Cortex of kidney (tissue), 1 donor: ENCODE measurements at places on chromosomes 2 and 18.

DNA sequence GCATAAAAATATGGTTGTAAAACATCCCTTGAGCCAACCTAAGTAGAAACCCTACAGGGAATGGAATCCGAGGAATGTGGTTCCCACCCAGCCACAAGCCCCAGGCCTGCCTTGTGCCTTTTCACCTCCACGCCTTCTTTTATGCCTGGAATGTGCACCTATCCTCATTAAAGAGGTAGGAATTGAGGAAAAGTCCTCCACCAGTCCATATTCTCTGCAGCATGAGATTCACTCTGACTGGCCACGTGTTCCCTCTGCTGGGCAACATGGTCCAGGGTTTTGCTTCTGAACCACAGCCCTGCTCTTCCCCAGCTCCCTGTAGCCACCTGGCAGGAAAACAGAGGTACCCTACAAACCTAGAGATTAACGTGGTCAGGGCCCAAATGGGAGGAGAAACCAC, 787.9 kb upstream of the RAB6C start:
- no peak for DNase-seq

GRCh38 chr2:155377266-155377680, 678.8 kb downstream of the KCNJ3 start:
- DNase-seq, result no peak

- no peak for DNase-seq
Measured at GRCh38 chr2:150788426-150789140, 301.1 kb upstream of the RND3 start.

DNA sequence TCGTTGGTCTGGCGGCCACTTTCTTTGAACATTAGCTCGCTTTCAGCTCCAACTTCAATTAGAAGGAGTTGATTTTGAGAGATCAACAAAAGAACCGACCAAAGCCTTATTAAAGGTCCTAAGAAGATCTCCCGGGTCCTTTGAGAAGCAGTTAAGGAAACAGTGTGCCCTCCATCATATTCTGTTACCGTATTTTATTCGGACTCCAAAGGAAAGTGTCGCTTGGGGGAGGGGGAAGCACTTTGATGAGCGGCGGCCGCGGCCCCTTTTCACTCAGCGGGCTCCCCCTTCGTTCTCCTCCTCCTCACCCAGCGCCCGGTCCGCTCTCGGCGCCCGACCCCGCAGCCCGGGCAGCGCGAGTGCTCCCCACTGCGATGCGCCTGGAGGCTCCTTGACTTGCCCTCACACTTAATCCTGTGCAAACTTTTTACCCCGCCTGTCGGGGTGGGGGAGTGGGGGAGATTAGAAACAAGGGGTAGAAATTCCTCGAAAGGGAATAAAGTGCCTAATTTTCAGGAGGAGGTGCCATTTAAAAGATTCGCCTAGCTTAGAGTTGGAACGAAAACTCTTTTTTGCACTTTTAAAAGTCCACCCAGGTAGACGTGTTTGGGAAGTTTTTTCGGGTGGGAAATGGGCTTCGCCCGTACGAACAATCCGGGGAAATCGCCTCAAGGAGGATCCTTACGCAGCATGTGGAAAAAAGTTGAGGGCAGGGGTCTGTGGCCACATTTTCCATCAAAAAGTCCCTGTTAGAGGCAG, 1.2 kb upstream of the OTX1 start:
- DNase-seq, result no peak

DNA sequence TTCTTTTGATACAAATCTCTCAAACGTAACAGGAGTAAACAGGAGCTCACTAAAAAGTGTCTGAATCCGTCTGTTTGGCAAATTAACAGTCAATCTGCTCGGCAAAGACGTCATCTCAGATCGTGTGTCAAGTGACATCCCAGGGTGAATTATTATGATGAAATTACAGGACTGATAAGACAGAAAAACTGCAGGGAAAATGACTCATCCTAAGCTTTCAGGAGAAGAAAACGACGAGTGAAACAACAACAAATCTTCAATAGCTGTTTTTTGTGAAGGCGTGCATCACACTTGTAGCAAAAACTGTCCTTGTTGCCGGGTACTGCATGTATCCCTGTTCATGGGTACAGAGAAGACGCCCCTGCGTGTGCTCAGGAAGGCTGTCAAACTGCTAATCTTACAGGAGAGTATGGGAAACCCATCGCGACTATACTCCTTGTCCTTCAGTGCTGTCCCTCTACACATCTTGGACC, 24.9 kb downstream of the EPB41L3 start:
- no peak for DNase-seq

DNA sequence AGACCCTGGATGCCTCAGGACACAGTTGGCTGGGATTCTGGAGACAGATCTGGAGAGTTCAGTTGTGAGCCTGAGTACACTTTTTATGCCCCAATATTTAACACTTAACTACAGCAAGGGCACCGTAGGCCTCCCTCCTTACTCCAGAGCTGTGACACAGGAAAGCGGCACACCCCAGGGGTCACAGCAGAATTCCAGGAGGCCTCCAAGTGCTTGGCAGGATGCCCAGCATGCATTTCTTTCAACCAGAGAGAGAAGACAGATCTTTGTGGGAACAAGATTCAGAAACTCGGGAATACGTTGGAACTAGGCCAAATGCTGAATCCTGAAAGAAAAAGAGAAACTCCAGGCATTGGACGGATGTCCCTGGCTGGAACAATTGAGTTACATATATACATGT, 199.2 kb upstream of the NT5C1B start:
- no peak for DNase-seq

GRCh38 chr2:112602917-112603316, 18.5 kb downstream of the CHCHD5 start:
- no peak for DNase-seq

DNA sequence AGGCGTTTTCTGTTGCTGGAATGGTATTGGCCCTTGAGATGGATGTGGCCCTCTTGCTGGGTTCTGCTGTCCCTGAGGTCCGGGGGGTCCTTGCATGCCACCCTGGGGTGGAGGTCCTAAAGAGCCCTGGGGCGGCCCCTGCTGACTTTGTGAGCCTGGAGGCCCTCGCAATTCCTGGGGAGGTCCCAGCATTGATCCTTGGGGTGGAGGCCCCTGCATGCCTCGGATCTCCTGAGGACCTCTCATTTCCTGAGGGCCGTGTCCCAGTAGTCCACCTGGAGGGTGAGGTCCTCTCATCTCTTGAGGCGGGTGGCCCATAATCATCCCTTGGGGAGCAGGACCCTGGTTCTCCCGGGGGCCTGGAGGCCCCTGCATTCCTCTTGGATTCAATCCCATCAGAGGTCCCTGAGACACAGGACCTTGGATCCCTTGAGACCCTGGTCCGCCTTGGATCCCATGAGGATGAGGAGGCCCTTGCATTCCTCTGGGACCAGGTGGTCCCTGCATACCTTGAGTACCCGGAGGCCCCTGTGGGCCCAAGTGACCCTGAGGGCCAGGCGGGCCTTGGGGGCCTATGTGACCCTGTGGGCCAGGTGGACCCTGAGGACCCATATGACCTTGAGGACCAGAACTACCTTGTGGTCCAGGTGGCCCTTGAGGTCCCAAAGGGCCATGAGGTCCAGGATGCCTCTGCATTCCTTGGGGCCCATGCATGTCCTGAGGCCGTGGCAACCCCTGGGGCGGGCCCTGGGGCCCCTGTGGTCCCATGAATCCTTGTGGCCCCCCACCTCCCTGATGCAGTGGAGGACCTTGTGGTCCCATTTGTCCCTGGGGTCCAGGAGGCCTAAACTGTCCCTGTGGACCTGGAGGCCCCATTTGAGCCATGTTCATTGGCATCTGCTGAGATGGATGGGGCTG, 18.3 kb downstream of the SFT2D3 start:
- DNase-seq, result no peak

GRCh38 chr18:49723648-49724180, 89.6 kb downstream of the ACAA2 start:
- DNase-seq, result no peak

DNA sequence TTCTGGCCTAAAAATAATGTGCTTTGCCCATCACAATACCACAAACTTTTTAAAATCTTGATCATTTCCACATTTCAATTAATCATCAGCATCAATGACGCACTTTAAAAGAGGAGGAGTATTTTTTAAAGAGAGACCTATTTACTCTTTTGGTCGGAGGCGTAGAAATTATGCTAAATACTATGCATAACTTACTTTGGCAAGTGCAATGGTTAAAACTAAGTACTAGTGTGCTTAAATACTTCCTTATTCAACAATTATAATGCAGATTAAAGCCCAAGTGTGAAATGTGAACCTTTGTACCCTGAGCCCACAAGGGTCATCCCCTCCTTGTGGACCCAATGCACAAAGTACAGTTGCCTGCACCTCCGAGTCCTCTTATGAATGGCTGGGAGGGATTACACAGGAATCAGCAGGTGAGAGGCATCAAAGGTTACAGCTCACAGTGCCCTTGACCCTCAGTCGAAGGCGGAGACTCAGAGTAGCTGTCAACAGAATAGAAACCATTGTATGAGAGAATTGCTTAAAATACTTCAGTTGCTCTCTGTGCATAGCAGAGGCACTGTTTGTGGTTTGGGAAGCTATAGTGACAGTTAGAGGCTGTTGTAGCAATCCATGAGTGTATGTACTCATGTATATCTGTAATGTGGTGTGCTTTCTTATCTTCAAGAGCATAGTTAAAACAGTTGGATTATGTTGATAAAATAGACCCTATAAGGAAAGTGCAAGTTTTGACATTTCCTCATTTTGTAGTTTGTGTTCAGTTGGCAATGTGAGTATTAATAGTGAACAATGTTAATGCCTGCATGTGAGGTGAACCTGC, 151.7 kb upstream of the ITGA4 start:
- no peak for DNase-seq

DNA sequence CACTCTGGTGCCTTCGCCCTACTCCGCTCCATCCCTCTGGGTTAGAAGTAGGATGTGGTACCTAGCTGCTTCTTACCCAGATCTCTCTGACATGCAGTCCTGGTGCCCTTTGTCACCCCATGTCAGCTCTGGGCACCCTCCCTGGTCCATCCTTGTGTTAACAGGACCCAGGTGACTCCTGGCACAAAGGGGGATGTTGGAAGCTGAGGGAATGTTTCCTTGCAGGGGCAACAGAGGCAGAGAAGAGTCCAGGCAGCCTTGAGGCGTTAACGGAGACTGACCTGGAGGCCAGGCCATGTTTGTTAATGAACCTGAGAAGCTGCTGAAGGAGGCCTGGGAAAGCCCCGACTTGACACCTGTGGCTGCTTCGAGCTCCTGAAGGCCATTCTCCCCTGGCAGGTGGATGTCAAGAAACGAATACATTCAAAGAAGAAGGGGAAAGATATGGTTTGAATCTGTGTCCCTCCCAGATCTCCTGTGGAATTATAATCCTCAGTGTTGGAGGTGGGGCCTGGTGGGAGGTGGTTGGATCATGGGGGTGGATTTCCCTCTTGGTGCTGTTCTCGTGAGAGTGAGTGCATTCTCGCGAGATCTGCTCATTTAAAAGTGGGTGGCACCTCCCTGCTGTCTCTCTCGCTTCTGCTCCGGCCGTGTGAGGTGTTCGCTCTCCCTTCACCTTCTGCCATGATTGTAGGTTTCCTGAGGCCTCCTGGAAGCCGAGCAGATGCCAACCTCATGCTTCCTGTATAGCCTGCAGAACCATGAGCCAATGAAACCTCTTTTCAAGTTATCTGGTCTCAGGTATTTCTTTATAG, 31.4 kb downstream of the NPPC start:
- DNase-seq, result no peak

DNA sequence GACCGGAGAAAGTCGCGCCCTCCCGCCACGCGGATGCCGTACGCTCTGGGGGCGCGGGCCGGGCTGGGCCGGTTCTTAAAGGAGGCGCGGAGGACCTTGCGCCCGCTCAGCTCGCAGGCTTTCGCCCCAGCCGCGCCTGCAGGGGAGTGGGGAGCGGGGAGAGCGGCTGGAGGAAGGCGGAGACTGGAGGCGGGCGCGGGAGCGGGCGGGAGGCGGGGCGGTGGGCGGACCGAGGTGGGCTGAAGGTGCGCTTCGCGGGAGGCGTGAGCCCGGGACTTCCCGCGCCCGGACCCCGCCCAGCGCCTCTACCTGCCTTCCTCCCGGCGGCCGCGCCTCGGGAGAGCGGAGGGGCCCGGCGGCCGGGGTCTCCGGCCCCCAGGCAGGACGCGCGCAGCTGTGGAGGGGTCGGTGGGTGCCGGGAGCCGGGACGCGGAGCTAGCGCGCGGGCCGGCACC, at the start of gene ADRA2B:
TSS of gene ADRA2B (minus strand) at position 148 of the 455 bp plus-strand sequence. CDS start 422 bp downstream, outside the sequence.
- no peak for DNase-seq

- DNase-seq, result no peak
Measured at GRCh38 chr2:167943897-167944296, 303.5 kb downstream of the STK39 start.

- DNase-seq, result no peak
Measured at GRCh38 chr2:240985881-240986786, 12.3 kb upstream of the SNED1 start.

- no peak for DNase-seq
Measured at GRCh38 chr2:206584323-206585116, 57.8 kb upstream of the FAM237A start.

GRCh38 chr2:10278029-10278762, 24.5 kb upstream of the HPCAL1 start:
- no peak for DNase-seq

DNA sequence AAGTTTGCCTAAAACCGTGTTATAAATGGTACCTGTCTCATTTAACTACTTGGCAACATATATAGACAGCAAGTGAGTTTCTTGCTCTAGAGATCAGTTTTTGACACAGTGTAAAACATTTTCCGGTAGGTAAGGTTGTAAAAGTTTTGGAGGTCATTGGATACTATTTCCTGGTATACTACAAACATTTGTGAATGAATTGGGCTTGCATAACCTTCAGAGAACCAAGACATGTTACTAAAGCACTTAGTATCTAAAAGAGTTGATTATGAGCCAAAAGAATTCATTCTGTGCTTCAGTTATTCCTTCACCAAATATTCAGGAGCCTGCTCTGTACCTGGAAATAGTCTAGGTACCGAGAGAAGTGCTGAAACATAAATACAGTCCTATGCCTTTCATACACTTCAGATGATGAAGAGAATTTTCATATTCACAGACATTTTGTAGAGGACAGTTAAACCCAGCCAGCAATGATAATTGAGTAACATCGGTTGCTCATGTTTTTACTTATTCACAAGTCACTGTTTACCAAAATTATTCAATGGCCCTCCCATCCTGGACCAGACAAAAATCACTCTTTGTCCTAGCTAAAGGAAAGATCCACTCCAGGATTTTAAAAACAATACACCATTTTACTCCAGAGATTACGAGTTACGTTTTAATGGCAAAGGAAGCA, 319.4 kb upstream of the RBMS1 start:
- no peak for DNase-seq

GRCh38 chr2:15776629-15776919, 163.8 kb upstream of the MYCN start:
- no peak for DNase-seq
